ENCODE measurements at places on chromosomes 7 and 10. TPM values are rescaled to one million over a fixed set of nuclear protein-coding genes. Genes with fewer than 3 reads are reported as not detected.

- no peak for DNase-seq
Measured at GRCh38 chr10:111871458-111871857, 312.1 kb downstream of the GPAM start.

- DNase-seq, result no peak
Measured at GRCh38 chr10:32927750-32928149, 30.3 kb downstream of the ITGB1 start.

GRCh38 chr10:132037676-132037975, 28.1 kb upstream of the JAKMIP3 start:
- no peak for DNase-seq

DNA sequence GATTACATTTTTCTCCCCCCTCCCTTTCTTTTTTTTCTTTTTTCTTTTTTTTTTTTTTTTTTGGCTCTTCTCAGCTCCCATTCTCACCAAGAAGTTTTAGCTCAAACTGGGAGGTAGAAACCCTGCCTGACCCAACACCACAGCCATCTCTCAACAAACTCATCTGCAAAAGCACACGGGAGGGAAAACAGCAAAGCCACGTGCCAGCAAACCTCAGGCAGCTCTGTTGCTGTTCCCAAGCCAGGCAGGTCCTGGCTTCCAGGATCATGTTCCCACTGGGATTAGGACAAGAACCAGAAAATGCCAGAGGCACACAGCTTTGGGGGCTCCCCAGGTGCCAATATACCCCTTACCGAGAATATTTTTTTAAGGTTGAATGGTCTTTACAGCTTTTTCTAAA, 56.7 kb downstream of the ITIH5 start:
- no peak for DNase-seq

PKD2L1 gene
- total RNA-seq, result not detected

TMEM196 gene
- total RNA-seq, result not detected

RASSF4 gene
- 12.3 TPM for total RNA-seq

PALD1 gene
- 90.4 TPM for total RNA-seq
